ENCODE measurements at places on chromosomes 3 and 15.
A peak's percentile ranks its signal among the peaks of the same experiment; 100 is the strongest.

- no peak for DNase-seq
Observed at GRCh38 chr3:53040351-53040820, 5.5 kb downstream of the SFMBT1 start.

DNA sequence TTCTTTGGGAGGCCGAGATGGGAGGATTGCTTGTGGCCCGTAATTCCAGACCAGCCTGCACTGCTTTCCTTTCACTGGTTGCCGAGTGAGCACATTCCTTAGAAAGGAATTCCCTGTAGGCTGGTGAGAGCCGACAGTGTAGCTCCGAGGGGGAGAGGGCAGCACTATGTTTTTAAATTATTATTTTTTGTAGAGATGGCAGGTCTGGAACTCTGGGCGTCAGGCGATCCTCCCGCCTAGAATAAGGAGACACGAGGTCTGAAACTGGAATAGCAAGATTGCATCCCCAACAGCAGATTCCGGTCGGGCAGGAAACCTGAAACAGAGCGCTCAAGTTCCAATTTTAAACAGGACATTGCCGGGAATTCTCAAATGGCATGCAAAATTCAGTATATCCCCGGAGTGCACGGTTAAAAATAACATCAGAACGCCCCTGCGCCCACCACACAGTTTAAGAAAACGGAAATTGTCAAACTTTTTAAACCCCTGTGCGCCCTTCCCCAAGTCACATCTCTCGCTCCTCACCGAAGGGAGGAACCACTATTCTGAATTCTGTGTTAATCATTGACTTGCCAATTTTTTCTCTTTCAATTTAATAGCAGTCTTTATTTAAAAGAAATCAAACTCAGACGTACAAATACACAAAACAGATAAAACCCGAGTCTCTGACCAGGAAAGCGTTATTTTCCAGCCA, 643 bp upstream of the RNU5B-1 start:
- DNase-seq = no peak

DNA sequence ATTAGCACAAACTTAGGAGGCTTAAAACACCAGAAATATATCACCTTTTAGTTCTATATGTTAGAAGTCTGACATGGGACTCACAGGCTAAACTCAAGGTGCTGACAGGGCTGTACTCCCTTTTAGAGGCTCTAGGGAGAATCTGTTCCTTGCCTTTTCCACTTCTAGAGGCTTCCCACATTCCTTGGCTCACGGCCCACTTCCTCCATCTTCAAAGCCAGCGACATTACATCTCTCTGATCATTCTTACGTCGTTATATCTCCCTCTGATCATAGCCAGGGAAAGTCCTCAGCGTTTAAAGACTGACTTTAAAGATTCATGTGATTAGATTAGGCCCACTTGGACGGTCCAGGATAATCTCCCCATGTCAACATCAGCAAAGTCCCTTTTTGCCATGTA, 166.3 kb downstream of the GREM1 start:
- no peak for DNase-seq

DNA sequence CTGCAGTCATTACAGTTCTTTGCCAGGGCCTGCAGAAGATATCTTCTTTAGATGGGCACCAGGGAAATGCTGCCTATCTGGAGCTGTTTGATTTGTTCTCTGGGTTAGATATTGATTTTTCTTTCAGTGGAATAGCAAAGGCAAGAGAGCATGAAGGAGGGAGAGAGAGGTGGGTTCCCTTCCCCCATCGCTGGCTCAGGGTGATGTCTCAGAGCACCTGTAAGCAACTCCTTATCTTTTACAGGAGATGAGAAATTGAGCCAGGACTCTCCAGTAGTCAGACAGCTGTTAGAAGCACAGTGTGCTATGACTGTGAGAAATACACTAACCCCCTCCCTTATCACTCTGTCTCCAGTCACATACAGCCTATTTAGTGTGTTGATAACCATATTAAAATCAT, 89.3 kb upstream of the SLC24A5 start:
- no peak for DNase-seq

GRCh38 chr15:65638681-65639089, 16.9 kb downstream of the SLC24A1 start:
- no peak for DNase-seq

- DNase-seq = peak; percentile 27
Observed at GRCh38 chr3:8987645-8988383, 24.5 kb upstream of the RAD18 start.

- no peak for DNase-seq
Observed at GRCh38 chr3:57752307-57752706, 3.8 kb upstream of the SLMAP start.

GRCh38 chr3:112293368-112294321, at the start of gene SLC9C1:
SLC9C1 (minus strand) TSS chr3:112294216; CDS start chr3:112286791, 7,425 bp downstream.
- DNase-seq = no peak

DNA sequence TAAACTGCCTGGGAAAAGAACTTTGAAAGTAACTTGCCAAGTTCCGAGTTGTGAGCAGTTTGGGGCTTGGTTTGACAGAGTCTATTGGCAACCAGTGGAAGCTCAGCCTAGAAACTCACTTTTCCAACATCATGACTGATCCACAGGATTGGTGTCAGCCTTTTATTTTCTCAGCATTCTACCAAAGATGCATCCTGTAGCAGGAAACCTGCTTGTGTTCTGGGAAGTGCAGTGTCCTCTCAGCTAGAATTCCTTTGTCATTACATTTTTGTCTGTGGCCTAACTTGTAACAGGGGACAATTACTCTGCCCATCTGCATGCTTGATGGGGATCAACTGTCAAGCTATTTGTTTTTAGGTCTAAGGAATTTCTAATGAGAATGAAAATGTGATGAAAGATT, 116.7 kb upstream of the LMOD3 start:
- DNase-seq = no peak

- no peak for DNase-seq
Observed at GRCh38 chr15:83698294-83698693, 44.4 kb downstream of the ADAMTSL3 start.

DNA sequence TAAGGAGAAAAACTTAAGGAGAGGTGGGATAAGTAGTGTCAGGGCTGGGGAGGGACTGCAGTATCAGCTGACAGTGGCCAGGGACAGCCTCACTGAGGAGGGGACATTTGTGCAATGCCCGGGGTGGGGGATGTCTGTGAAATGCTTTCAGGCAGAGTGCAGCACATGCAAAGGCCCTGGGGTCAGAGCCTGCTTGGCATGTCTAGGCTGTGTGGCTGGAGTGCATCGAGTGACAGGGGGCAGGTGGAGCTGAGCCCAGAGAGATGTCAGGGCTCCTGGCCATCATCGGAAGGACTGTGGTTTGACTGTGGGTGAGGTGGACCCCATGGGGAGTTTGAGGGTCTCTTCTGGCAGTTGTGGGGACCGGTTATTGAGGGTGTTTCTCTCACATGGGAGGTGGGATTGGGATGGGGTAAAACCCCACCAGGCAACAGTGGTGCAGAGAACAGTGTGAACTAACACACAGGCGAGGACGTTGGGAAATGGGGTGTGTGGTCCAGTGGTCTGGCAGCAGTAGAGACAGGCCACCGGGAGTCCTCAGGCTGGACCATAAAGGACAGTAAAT, 61.2 kb downstream of the FBLN2 start:
- DNase-seq = no peak

DNA sequence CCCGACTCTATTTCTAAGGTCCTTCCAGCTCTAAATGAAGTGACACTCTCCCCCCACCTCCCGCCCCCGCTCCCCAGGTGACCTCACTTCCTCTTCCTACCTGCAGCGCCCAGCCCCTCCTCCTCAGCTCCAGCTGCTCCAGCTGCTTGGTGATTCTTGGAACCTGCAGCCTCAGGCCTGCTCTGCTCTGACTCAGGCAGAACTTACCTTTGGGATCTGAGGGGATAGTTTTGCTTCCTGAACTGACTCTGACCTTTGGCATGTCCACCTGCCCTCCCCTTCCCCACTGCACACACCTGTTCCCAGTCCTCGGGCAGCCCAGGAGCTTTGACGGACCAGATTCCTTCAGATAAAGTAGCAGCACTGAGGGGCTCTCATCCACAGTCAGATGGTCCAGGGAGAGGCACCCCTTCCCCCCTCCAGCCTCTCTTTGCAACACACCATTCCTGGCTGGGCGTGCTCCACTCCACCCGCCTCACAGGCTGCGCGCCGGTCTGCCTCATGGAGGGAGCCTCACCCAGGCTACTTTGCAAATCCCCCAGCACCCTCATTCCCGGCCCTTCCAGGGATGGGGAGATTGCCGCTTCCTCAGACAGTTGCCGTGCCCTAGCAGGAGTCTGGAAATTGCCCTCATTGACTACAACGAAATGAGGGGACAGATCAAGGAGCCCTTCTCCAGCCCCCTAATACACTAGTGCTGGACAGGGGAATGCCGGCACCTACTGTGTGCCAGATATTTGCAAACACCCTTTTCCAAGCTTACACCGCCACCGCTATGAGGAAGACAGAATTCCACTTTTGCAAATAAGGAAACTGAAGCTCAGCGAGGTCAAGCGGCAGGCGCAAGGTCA, 692 bp upstream of the C15orf39 start:
- DNase-seq = peak; percentile 16

- DNase-seq = no peak
Observed at GRCh38 chr3:45807133-45807532, 10.8 kb upstream of the SLC6A20 start.

DNA sequence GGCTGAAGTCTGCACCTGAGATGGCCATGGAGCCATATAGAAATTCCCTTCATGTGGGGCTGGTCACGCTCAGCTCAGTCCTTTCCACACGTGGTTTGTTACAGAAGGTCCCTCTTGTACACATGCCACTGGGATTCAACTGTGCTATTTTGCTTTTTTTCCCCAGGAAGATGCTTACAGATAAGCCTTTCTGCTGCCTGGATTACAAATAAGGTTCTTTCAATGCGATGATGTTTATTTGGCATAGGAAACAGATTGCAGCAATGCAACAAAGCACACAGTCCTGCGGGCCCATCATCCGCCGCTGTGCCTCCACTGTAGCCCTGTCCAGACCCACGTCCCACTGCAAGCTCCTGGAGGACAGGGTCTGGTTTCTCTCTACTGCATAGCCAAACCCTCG, 124.8 kb downstream of the XXYLT1 start:
- DNase-seq = no peak
